CD4-positive, alpha-beta T cell treated with Interleukin-1 beta for 1 hour (primary cell): ENCODE measurements at places on chromosomes 2 and 18.
A peak's percentile ranks its signal among the peaks of the same experiment; 100 is the strongest.

GRCh38 chr2:223908304-223908998, 36.7 kb downstream of the WDFY1 start:
- DNase-seq: no peak

- DNase-seq: no peak
Observed at GRCh38 chr2:33247365-33247764, 229.1 kb upstream of the RASGRP3 start.

- no peak for DNase-seq
Observed at GRCh38 chr18:70260683-70261082, 28.2 kb upstream of the SOCS6 start.

GRCh38 chr18:1585881-1586488, 681.3 kb downstream of the ADCYAP1 start:
- DNase-seq: peak; percentile 1

- DNase-seq: no peak
Observed at GRCh38 chr2:230650585-230651137, 62.0 kb upstream of the CAB39 start.
